Activated CD8-positive, alpha-beta memory T cell treated with anti-CD3 and anti-CD28 coated beads for 4 hours (primary cell): ENCODE measurements at places on chromosomes 5 and 9.
A peak's percentile ranks its signal among the peaks of the same experiment; 100 is the strongest.

DNA sequence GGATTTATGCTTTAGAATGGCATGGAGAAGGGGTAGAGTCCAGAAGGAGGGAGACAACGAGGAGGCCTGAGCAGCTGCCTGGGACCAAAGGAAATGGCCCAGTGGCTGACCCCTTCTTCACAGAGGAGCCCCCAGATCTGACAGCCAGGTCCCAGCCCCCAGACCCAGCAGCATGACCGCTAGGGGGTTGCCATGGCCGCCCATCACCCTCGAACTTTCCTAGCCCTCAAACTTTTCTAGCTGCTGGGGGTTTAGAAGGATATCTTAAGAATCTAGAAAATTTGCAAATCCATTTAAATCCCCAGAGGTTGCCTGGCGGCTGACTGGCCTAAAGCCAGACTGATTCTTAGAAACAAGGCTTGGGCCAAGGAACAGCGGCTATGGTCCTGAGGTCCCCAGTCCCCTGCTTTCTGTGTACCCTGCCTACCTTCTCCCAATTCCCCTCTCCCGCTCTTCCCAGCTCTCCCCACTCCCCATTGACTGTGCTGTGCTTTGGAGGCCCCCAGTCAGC lies 972 bp downstream of the PDGFRB start:
- DNase-seq, result no peak

DNA sequence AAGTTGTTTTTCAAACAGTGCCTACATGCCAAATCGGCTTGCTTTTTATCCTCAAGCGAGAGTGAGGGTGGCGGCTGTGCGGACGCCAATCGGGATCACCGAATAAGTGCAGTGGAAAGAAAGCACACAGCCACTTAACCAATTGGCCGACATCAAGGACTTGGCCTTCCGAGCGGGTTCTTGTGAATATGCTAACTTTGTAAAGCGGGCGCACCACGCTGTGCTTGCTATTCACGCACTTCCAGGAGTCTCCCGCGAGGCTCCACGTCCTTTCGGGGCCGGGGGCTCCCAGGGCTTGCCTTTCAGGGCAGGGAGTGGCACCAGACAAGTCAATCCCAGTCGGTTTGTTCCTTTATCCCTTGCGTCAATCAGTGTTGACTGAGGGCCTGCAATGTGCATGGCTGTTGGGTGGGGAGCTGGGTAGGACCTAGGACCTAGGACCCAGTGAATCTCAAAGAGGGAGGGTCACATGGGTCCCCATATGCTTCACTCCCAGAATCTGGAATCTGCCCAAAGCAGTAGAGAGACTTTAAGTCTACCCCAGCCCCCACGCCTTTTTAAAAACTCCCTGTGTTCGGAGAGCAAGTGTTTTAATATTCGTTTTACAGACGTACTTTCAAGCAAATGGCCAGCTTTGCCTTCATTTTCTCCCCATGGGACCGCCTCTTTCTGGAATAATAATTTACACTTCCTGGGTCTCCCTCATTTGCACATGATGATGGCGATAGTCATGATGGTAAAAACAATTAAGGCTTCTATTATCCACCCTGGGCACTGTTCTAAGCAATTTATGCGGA lies 2.0 kb upstream of the GCNT4 start:
- DNase-seq, result no peak

DNA sequence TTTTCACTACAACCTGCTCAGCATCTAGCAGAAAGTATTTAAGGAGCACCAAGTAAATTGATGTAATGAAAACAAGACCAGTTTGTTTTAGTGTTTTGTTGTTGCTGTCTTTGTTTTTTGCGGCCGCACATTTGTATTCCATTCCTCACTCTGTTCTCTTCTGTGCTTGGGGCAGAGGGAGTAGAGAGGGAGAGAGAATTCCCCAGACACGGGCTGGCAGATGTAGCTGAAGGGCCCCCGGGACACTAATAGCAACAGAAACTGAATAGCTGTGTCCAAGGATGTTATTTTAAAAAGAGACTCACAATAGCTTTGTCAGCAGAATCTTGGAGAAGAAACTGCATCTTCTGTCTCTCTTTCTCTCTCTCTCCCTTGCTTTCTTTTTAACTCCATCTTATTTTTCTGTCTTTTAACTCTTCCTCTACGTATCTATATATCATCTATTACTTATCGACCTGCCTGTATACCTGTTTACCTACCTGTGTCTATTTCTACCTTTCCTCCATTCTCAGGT lies 145.3 kb downstream of the PAPPA start:
- no peak for DNase-seq

DNA sequence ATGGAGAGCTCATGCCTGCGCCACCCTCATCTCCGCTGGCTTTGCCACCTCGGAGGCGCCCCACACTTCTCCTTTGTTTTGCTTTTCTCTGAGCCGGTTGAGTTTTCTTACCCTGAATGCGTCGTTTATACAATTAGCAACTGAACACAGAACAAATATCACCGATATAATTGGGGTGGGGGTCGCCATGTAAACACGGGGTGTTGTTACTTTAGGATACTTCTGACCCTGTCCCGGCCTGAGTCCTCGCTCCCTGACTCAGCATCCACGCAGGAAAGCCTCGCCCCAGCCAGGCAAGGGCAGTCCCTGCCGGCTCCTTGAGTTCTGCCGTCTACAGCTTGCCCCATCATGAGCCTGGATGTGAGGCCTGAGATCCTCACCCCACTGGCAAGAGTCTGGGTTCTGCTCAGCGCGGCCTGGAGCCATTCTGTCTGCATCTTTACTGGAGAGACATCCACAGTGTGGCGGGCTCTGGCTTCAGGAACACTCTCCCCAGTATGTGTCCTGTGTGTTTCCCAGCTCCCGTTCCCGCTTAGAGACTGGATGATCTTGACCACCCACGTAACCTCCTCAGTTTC lies 5.5 kb downstream of the NKX2-5 start:
- DNase-seq, result no peak

DNA sequence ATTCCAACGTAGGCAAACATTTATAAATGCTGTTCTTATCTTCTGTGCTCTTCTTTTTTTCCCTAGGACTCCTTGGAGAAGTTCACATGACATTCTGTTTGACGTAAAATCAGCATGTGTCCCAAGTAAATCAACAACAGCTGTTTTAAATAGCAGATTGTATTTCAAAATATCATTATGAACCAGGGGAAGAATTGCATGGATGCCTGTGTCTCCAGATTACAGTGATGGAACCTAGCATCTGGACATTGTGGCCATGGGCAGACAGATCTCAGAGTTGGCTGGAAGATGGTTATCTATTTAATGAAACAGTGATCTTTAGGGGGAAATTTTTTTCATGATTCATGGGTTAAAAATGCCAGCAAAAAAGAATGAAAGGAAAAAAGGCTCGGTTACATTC lies 222.0 kb downstream of the MAN2A1 start:
- DNase-seq, result no peak

GRCh38 chr9:73844135-73844534 lies 653.0 kb upstream of the RORB start:
- DNase-seq, result no peak

DNA sequence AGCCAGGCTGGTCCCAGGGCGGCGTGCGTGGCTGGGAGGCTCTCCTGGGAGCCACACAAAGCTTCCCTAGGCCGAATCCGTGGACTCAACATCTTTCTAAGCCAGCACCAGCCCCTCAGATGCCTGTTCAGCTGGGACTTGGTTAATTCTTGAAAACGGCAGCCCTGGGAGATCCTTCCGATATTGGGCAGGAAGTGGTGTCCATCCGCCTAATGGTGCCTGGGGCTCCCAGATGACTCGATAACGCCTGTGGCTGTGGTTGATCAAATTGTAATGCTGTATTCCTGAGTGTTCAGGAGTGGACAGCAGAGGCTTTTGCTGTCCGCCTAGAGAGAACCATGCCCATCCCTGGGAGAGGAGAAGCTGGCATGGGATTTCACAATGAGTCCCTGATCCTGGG lies 14.1 kb downstream of the KCNT1 start:
- DNase-seq, result no peak

GRCh38 chr5:180605554-180606214 lies 14.4 kb upstream of the SCGB3A1 start:
- DNase-seq, result peak; percentile 24

GRCh38 chr9:128061275-128061960 lies 5.7 kb downstream of the NAIF1 start:
- no peak for DNase-seq

DNA sequence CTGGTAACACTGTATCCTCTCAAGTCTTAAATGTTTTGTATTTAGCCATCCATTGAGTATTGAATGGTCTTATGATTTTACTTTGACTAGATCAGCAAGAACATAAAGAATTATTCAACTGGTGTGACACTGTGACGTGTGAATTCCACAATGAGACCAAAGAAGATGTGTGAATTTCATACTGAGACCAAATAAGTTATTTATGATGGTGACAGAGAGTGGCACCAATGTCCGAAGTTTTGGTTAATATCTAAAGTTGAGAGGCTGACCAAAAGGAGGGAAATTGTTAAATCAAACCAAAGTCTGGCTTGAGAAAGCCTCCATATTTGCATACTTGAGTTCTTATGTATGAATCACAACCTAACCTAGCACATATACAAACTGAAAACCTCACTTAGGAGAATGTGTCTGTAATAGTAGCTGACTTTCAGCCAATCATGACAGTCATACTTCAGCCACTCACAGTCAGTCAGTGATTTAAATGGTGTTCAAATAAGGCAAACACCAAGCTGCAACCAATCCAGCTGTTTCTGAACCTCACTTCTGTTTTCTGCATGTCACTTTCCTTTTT lies 31.5 kb upstream of the FAM170A start:
- DNase-seq, result no peak

DNA sequence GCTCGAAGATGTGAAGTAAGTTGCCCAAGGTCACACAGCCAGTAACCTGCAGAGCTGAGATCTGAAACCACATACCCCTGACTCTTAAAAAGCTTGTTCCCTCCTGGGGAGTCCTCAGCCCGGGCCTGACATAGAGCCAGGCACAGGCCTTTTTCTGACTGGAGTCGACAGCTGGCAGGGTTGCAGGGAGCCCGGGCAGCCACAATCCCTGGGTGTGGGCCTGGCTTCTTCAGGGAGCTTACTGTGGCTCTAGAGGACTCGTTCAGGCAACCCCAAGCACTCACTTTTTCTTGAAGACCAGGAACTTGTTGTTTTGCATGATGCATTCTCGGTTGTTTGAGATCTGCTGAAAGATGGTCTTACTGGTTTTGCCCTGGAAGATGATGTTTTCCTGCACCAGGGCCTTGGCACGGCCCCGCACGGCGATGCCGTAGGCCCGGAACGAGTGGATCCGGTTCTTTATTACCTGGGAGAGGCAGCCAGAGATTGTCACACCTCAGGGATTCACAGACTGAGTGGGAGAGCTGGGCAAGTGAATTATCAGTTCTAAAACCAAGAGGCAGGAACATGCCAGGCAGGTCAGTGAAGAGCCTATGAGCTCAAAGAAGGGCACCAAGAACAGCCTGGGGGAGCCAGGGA lies 30.0 kb downstream of the POLR1E start:
- no peak for DNase-seq

DNA sequence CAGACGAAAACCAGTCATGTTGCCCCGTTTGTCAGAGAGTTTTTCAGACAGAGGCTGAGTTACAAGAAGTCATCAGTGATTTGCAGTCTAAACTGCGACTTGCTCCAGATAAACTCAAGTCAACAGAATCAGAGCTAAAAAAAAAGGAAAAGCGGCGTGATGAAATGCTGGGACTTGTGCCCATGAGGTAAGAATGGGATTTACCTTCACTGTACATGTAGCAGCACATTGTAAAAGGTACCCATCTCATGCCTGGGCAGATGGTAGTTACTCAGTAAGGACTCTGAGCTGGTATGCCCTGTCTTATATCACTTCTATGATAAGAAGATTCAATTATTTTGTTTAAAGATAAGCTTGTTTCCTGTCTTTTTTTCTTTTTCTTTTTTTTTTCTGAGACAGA lies 38.8 kb downstream of the RAD50 start:
- no peak for DNase-seq

DNA sequence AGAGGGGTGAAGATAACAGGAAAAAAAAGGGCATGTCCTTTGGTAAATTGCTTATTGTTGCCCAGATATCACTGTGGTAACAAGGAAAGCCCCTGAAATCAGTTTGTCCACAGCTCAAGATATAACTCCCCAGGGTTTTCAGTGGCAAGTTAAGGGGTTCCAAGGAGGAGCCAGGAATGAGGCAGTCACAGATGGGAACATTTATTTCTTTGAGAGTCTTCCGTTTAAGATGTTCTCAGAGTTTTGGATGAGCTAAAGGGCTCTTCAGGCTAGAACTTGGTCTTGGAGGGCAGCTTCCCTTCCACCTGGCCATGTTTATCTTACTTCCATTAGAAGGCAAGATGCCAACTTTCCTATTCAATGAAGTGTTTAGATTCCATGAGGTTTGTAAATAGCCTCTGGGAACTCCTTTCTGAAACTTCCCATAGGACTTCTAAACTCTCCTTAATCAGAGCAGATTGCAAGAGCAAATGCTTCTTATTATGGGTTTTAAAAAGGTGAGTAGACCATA lies 277.6 kb upstream of the TNC start:
- no peak for DNase-seq

DNA sequence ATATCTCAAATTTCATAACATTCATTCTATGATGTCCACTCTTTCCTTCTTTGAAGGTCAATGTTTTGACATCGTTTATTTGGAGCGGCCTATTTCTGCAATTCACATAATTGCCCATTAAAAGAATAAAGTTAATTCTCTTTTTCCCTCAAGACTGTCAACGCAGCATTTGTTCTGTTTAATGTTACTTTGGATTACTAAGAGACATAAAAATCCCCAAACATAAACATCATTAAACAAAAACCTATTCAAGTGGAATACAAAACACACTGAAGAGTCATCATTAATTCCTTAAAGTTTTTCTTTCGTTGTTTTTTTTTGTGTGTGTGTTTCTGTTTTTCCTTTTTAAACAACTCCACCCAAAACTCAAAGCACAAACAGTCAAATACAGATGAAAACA lies 151.1 kb downstream of the TRPM6 start:
- DNase-seq, result no peak

DNA sequence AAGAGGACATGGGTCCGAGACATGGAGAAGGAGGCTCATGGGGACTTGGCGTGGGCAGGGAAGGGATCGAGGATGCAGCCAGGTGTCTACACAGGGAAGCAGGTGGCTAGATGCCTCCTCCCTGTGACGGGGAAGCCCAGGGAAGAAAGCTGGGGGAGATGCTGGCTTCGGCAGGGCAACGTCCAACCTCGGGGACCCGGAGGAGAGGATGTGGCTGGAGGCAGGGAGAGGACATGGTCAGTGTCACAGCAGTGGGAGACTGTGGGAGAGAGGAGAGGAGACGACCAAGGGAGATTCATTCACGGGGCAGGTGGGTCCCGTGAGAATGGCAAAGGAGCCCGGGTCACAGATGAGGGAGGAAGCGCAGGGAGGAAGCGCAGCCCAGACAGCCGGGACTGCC lies 73.2 kb upstream of the PHYKPL start:
- no peak for DNase-seq

GRCh38 chr5:5461012-5461411 lies 38.5 kb downstream of the ICE1 start:
- DNase-seq, result no peak

- DNase-seq, result no peak
Observed at GRCh38 chr9:83964973-83965349, 15.1 kb downstream of the HNRNPK start.

DNA sequence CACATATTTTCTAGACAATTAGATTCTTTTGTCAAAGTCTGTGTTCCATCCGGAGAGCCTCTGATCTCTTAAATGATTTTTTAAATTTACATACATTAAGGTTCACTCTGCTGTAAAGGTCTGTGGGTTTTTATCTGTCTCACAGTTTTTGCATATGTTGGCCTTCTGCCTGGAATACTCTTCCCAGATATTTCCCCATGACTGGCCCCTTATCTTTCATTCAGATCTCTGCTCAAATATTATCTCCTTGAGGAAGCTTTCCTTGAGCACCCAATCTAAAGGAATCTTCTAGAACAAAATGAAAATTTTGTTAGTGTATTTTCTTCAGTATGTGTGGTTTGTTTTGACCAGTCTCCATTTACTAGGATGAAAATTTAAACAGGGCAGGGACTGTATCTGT lies 26.3 kb downstream of the FAF2 start:
- no peak for DNase-seq
